Neuronal stem cell (in vitro differentiated cells): ENCODE measurements at places on chromosomes 12 and 14.

DNA sequence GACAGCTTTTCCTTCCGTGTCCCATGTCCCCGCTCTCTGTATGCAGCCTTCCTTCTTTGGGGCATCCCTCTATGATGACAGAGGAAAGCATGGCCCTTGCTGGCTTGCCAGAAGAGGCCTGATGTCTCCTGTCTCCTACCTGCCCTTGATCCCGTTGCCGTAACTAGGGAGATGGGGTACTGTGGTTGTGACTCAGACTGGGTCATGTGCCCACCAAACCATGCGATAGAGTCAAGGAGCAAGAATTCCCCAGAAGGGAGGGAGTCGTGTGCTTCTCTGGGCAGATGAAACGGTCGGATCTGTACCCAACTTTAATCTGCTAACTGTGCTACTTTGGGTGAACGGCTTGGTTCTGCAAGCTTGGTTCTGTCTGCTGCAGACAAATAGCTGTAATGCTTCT is 99.1 kb upstream of the DYNC1H1 start:
- DNase-seq: no peak

DNA sequence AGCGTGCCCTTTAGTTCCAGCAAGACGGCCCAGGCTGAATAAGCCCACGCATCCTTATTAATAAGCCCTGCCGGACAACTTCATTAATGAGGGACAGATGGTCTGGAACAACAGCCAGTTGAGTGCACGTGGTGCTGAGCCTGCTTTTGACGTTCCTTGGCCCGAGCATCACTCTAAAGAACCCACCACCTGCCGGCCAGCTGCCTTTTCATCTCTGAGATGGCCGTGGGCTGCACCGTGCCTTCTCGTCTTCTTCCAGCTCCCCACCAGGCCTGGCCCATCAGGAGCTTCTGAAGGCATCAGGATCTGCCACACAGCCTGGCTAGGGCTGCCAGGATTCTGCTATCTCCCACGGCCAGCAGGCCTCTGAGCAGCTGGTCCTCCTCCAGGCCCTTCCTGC is 80.0 kb downstream of the AACS start:
- no peak for DNase-seq

DNA sequence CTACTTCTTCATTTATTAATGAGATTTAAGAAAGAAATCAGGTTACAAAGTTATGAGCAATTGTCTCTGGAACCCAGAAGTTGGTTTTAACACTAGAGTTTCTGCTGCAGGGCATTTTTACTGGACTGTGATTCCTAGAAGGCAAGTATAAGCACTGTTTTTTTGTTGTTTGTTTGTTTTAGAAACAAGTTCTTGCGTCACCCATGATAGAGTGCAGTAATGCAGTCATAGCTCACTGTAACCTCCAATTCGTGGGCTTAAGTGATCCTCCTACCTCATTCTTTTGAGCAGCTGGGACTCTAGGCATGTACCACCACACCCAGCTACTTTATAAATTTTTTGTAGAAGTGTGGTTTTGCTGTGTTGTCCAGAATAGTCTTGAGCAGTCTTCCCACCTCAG is 25.6 kb downstream of the RAP1B start:
- no peak for DNase-seq

DNA sequence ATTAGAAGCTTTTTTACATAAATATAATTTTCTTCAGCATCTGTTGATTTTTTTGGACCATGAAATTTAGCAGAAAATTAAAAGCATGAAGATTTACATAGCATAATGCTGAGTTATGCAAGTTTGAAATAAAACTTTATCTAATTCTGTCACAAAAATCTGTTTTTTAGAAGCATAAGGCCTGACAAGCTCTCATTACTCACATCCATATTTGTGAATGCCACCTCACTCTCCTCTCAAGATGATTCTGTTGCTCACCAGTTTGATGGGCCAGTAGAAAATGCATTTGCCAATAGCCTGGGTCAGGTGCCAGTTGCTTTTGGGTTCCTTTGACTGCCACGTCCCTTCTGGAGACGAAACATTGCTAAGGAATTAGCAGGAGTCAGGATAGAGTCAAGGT is 181.5 kb upstream of the ATP2B1 start:
- DNase-seq: no peak

- DNase-seq: no peak
Observed at GRCh38 chr12:25187781-25188180, 7.2 kb downstream of the DNAI7 start.

GRCh38 chr12:6606331-6607131 is 648 bp downstream of the CHD4 start:
- no peak for DNase-seq

DNA sequence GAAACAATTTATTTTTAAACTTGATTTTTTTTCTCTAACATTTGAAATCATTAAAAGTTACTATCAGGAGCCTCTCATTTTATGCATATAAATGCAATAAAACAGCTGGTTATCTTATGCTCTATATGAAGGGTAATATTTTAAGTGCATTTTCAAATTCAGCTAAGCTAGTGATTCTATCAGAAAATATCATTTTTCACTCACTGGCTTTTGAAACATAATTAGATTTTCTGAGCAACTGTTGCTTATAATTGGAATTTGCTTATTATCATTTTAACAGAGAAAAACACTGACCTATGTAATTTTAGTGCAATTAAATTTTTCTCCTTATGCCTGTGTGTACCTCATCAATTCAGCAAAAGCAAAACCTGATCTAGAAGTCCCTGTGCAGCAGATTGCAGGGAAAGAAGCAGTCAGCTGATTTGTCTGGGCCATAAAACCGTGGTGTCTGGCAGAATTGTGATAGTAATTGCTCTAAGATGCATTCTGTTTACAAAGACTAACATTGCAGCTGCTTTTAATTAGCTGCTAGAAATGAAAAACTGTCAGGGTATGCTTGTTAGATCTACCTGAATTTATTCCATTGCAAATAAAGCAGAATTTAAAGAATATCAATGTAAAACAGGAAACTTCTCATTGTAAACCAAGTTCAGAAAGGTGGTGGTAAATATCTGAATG is 75.0 kb downstream of the BICD1 start:
- no peak for DNase-seq

DNA sequence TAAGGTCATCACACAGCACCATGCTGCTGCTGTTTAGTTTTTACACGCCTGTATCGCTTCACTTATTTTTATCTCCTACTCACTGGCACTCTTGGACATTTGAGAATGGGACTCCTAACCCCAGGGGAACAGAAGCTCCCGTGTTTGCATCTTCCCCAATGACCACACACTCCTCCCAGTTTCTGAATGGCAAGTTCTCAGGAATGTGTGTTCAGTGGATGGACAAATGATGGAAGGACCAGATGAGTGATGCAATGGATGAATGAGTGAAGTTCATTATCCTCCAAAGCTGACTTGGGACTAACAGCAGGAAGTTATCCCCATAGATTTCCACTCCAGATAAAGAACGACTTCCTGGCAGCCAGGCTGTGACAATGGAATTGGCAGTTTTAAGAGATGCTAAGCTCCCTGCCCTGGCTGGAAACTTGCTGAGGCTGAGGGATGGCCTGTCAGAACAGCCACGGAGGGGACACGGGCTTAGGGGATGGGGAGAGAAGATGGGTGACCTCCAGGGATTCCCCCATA is 231.5 kb downstream of the SLC15A4 start:
- DNase-seq: no peak

GRCh38 chr12:3923021-3923420 is 49.8 kb upstream of the PARP11 start:
- no peak for DNase-seq

DNA sequence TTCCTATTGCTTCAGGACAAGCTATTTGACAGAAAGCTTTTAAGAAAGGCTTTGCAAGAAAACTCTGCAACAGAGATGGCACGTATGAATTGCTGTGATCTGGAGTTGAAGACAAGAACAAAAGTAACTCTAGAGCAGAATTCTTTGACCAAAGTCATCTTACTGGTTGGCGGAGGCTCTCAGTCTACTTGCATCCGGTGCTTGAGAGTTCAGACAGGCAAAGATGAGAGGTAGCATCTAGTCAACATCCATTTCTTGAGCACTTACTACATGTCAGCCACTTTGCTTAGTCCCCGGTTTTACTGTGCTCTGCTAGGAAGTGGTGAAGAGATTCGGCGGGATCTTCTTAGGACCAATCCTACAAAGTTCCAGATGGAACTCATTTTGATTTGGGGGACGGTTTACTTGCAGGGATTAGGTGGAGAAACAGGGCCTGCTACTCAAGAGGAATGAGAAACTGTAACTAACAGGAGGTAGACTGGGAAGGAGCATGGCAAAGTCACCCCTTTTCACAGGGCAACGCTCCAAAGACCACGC is 404 bp upstream of the CCDC91 start:
- DNase-seq: peak; percentile 2

GRCh38 chr12:120474616-120474960 is 5.0 kb upstream of the SRSF9 start:
- DNase-seq: no peak

DNA sequence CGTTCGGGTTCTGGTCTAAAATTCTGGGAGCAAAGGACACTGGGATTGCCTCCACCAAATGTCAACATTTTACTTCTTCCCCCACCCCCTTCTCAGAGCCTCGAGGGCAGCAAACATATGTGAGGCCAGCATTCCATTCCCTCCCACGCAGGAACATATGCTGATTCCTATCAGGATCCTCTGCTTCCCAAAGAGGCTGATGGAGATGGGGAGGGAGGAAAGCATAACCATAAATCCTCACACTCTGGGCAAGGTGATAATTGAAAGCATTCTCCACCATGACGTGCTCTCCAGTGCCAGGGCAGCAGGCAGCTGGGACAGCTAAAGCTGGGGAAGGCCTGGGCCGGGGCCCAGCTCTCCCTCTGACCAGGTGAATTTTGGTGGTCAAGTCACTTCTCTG is 395.0 kb downstream of the ZFP36L1 start:
- no peak for DNase-seq
